NCI-H460 (cell line): ENCODE measurements at places on chromosomes 16 and 17. TPM values are rescaled to one million over a fixed set of nuclear protein-coding genes. Genes with fewer than 3 reads are reported as not detected.

Gene CCDC40
- 2.0 and 2.6 TPM in 2 replicates for total RNA-seq

Gene SCGB1C2
- not detected in 2 replicates for total RNA-seq

Gene CDK5R1
- 2.5 TPM in 2 replicates for total RNA-seq

Gene HBA1
- total RNA-seq: 2.2 TPM in 1 of 2 replicates, not detected in the other
